ENCODE measurements at places on chromosomes 1 and 21.

DNA sequence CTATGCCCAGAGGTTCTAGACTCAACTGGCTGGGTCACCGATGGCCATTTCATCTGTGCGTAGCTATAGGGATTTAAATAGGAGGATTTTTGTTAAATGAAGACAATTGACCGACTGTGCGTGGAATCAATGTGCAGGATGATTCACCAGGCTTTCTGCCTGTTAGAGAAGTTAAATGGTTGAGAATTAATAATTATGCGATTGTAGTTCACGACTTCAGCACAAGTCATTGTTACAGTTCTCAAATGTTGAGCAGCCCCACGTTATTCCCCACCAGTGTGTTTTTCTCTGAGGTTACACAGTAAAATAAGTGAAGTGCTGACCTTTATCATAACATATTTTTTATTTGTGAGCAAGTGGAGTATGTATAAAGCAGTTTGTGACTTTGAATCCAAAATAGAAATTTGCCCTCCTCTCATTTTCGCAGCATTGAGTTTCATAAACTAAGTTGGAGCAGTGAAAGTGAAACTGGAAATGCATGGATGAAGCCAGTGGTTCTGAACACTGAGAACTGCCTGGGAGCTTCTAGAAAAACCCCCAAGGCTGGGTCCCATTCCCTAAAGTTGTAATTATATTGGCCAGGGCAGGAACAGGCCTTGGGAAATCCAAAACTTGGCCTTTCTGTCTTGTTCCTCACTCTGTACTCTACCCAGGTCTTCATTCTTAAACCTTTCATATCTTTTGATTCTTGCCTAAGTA, 102.6 kb downstream of the GALNT2 start:
- no peak for DNase-seq

DNA sequence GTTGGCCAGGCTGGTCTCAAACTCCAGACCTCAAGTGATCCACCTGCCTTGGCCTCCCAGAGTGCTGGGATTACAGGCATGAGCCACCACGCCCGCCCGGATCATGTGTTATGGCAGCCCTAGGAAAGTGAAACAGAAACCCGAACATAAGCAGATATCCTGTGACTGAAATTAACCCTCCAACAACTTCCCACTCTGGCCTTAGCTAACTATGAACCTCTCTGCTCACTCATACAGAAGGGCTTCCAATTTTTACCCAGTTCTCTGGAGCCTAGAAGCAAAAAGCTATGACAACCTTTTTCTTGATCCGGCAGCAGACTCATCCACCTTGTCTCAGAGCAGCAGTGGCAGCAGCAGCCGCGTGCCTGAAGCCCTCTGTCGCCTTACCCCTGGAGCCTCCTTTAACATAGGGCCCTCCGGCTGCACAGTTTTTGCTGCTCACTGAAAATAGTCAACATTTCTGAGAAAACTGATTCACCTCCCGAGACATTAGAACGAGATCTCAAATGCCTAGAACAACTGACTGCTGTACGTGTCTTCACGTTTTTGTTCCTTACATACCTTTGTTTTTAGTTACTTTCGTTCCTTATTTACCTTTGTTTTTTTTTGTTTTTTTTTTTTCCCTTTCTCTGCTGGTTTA, 9.3 kb downstream of the CBR1 start:
- peak; percentile 45 for DNase-seq

- DNase-seq = no peak
Measured at GRCh38 chr1:59332983-59333382, 36.1 kb downstream of the FGGY start.

DNA sequence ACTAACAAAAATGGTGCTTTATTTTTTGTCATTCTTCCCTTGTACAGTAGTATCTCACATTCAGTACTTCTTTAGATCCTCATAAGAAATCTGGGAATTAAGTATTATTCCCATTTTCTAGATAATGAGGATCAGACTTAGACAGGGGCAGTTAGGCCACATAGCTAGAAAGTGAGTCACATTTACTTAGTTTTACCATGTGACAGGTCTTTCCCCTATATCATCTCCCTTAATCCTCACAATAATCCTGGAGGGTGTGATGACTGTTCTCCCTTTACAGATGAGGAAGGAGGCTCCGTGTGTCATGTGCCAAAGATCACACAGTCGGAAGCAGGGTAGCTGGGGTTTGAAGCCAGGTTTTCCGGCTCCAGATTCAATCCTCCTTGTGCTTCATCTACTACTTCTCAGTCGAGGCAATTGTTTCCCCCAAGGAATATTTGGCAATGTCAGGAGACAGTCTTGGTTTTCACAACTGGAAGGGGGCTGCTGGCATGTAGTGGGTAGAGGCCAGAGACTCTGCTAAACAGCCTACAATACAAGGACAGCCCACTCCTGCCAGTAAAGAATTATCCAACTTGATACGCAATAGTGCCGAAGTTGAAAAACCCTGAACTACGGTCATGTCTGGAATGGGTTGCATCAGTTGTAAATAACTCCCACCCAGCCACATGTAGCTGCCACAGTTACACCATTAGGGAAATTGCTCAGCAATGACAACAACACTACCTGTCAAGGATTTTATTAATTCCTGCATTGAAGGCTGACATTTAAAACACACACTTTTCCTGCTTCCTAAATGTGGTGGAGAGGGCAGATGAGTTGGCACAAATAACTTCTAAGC, 54.5 kb downstream of the C8B start:
- no peak for DNase-seq

- no peak for DNase-seq
Measured at GRCh38 chr1:45913183-45913683, 109.8 kb downstream of the MAST2 start.

- DNase-seq = peak; percentile 67
Measured at GRCh38 chr1:42736152-42736551, 3.9 kb downstream of the CLDN19 start.

All from hematopoietic multipotent progenitor cell treated with erythropoietin and hydrocortisone succinate and interleukin-3 and kit ligand, for 6 days (in vitro differentiated cells).